ENCODE measurements at places on chromosomes 11 and 22. TPM values are rescaled to one million over a fixed set of nuclear protein-coding genes. Genes with fewer than 3 reads are reported as not detected.

Gene EFCAB6
- total RNA-seq = 1.8 TPM

Gene AGBL2
- total RNA-seq = not detected

Gene OR51E2
- total RNA-seq = 24.8 TPM

Gene TMPRSS4
- not detected for total RNA-seq

Gene OR8K5
- total RNA-seq = not detected

Gene TRPM5
- total RNA-seq = not detected

- no peak for DNase-seq
Measured at GRCh38 chr22:48566741-48567140, 1260.9 kb downstream of the BRD1 start.

GRCh38 chr22:41096391-41096790, 4.0 kb downstream of the EP300 start:
- DNase-seq = no peak

DNA sequence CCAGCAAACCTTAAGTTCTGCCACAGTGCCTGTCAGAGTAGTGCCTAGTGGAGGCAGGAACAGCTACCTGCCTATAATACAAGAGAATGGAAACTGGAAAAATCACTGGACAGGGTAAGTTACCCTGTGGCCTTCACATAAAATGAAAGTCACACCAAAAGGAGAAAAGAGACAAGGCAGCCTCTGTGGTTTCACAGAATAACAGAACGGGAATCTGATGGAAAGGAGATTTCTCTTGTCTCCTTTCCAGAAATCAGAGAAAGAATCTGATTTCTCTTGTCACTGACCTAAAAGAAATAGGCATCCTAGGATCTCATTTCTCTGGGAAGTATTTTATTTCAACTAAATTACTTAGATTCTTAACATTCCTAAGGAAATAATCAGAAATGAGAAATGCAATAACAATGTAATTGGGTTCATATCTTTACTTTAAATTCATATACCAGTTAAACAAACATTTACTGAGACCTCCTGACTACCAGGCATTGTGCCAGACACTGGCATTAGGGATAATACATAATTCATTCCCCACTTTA, 41.6 kb downstream of the PRCP start:
- no peak for DNase-seq

DNA sequence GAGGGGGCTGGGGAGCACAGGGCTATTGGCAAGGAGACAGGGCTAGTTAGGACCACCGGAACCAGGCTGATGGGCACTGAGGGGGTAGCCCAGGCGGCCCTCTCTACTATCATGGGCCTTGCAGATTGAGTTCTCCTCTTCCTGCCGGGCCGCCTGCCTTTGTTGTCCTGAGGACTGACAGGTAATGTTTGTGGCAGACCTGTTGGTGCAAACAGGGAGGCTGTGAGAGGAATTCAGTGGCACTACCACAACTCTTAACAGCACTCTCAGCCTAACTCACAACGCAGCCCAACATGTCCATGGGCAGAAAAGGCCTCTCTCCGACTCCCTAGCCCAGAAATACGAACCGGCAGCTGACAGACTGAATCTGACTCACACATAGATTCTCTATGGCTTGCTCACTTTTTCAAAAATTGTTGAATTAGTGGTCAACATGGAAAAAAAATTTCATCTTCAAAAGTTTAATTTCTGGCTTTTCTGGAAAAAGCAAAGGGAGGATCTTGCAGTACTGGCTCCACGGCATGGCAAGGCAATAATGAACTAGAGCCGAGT, 11.4 kb downstream of the KCNJ5 start:
- no peak for DNase-seq

- no peak for DNase-seq
Measured at GRCh38 chr11:12762696-12763324, 88.6 kb downstream of the TEAD1 start.

DNA sequence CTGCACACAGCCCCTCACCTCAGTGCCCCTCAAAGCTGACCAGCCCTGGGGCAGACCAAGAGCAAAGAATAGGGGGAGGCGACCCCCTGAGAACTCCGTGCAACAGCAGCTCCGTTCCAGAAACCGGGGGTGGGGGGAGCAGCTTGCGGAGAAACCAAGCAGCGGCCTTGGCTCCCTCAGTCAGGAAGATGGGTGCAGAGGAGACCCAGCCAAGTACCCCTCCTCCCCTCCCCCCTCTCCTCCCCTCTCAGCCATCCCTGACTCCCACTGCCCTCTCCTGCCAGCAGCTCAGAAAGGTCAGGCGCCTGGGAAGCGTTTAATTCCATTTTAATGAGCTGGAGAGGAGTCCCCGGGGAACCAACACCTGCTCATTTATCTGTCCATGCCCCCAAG, 78.9 kb downstream of the PDE2A start:
- DNase-seq = no peak

- no peak for DNase-seq
Measured at GRCh38 chr11:104819603-104820002, 78.7 kb downstream of the CASP12 start.

DNA sequence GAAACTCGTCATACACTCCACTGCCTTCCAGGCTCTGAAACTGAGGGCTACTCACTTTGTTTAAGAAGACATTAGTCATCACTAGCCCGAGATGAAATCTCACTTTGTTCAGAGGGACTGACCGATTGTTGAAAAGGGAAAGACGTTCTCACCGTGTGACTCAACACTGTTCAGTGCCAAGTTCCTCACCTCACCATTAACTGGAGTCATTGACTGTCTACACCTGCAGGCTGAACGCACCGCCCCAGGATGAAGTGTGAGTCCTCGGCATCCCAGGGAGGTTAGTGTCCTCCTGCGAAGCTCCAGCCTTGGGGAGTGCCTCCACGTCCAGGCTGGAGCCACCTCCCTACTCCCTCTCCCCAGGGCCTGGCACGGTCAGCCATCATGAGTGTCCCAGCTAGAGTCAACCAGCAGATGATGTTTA, 30.4 kb downstream of the FADD start:
- no peak for DNase-seq

DNA sequence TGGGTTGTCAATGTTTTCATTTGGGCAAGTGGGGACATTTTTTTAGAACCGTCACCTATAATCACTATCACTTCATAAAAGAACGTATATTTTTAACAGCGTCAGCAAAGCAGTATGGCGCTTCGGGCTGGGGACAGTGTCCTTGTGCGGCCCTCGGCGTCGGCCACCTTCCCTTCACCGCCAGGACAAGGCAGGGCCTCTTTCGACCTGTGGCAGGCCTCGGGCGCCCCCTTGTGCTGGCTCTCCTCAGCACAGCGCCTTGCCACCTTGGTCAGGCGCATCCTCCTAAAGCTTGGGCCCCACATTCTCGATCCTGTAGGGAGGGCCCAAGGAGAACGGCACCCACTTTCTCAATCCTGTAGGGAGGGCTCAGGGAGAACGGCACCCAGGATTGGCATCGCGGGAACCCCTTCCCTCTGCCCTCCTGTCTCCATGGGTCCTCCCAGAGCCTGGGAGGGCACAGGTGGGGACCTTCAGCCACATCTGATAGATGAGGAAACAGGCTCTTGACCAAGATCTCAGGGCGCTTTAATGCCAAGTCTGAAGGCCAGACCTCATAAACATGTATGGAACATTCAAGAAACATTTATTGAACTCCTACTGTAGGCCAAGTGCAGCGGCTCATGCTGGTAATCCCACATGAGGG, 11.5 kb upstream of the FADD start:
- DNase-seq = no peak

DNA sequence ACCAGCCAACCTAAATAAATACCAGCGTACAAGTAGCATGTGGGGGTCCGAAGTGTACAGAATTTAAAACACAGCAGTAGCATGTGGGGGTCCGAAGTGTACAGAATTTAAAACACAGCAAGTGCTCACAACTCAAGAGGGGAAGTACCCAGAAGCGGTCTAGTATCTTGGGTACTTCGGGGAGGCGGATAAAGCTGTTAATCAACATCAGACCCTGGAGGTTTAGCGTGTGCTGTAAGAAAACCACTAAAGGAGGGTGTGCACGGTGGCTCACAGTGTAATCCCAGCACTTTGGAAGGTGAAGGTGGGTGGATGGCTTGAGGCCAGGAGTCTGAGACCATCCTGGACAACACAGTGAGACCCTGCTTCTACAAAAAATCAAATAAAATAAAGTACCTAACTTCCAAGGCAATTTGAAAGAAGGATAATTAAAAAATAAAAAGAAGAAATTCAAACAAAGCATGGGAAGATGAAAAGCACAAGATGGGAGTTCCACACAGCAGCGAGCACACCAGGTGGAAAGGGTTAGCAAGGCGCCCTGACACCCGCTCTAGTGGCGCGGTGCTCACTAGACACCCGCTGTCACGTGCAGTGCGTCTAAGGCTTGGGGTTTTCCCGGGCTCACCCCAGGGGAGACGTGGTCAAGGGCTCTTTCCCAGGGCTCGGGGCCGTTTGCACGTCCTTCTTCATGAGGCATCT, 35.0 kb upstream of the MOB2 start:
- DNase-seq = no peak

DNA sequence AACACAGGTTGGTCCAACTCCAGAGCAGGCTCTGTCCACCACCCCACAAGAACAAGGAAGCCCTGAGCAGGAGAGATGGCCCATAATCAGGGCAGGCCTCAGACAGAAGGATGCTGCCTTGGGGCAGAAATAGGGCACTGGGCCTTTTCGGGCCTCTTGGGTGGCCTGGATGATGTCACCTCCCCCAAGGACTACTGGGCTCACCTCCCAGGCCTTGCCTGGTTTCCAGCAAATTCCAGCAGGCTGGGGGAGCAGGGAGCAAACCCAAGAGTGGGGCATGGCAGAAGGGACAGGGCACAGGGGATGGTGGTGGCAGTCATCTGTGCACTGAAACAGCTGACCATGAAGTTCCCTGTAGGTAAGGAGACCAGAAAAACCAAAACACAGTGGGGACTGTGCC, 5.3 kb upstream of the NAA40 start:
- DNase-seq = no peak
